ENCODE measurements at places on chromosomes 4 and X. TPM values are rescaled to one million over a fixed set of nuclear protein-coding genes. Genes with fewer than 3 reads are reported as not detected.
A peak's percentile ranks its signal among the peaks of the same experiment; 100 is the strongest.

GRCh38 chr4:38765382-38765781 lies 17.4 kb downstream of the TLR10 start:
- DNase-seq, result no peak

- peak; percentile 78 for DNase-seq
Observed at GRCh38 chrX:38220415-38221390, at the start of gene SRPX. TSS of gene SRPX (minus strand) at chrX:38220871. CDS start at chrX:38220792, 79 bp downstream.

Gene EMCN
- total RNA-seq, result 0.59 TPM

- DNase-seq, result peak; percentile 64
Observed at GRCh38 chrX:65522739-65523372, 11.7 kb downstream of the LAS1L start.

DNA sequence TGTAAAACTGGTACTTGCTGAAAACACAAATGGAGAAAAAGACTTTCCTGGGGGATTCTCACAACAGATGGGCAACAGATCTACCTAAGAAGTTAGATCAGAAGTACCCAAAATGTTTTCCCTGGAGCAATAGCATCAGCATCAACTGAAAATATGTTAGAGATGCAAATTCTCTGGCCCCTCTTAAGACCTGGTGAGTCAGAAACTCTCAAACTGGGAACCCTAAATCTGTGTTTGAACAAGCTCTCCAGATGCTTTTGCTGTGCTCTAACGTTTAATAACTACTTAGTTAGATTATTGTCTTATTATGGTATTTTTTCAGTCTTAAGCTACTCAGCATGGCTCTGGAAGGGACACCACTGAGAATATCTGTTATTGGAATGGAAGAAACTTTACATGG lies 55.2 kb upstream of the TRPC3 start:
- no peak for DNase-seq

Gene ARHGAP36
- not detected for total RNA-seq

DNA sequence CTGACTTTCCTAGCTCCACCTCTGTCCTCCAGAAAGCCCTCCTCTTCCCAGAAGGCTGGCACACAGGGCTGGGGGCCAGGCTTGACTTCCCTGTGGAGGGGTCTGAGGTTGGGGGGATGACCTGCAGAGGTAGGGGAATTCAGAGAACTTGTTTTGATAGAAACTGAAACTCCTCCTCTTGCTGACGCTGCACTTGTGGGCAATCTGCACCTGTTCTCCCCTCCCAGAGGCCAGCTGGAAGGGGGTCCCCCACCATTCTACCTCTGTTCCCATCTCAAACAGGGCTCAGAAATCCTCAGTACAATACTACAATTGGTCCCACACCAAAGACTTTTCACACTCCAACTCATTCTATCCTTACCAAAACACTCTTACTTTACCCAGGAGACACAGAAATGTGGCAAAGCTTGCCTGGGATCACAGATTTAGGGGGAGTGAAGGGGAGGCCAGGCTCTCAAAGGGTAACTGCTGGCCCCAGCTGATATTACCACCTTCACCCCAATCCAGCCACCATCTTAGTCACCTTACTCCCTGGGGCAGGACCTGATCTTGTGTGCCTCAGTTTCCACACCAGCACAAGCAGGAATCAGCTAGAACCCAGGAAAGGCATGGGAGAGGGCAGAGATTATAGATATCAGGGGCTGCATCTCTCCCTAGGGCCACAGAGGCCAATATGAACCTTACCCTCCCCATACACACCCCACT lies 18.5 kb downstream of the OTUD5 start:
- no peak for DNase-seq

Gene CHRDL1
- 35.4 TPM for total RNA-seq

Gene HUWE1
- total RNA-seq, result 83.3 TPM

GRCh38 chr4:126358041-126358440 lies 1043.3 kb downstream of the FAT4 start:
- DNase-seq, result no peak

GRCh38 chr4:146521541-146522097 lies at the start of gene SLC10A7:
TSS of gene SLC10A7 (minus strand) at chr4:146521940. CDS start at chr4:146521717, 223 bp downstream.
- DNase-seq, result peak; percentile 71

Gene HSFX1
- total RNA-seq, result 0.36 TPM

Gene BTK
- total RNA-seq, result not detected

DNA sequence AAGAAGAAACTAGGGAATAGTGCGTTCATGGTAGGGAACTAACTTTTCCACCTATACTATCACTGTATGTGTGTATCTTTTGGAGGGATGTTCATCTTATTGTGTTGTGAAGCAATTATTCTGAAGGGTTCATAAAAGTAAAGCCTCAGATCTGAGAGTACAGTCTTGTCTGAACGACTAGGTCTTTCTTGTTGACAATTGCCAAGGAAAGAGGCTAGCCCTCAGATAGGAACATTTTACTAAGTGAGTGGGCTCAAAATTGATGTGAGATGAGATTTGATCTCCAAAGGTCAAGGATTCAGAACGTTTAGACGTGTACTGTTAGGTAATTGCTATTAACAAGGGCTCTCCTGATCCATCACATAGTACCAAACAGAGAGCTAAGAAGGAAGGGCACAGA lies 15.2 kb upstream of the CNOT6L start:
- no peak for DNase-seq

DNA sequence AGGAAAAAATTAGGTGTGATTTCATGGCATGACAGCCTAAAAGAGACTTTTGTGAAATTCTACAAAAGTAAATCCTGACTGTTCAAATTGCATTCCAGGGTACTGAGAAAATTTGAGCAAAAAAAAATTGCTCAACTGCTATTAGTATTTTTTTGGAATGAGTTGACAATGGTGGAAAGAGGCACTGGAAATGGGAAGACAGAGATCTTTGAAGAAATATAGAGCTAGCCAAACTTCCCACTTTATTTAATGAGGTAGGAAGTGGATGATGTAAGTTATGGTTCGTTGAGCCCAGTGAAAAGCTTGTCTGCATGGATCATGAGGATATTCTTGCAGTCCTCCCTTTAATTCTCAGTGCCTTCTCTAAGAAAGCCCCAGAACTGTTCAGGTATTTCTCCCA lies 183.8 kb downstream of the PTTG2 start:
- no peak for DNase-seq

Gene CENPVL1
- total RNA-seq, result not detected

Gene P2RY10
- total RNA-seq, result not detected

Data from RPMI7951 (cell line).